ENCODE measurements at places on chromosomes 5 and 9.

DNA sequence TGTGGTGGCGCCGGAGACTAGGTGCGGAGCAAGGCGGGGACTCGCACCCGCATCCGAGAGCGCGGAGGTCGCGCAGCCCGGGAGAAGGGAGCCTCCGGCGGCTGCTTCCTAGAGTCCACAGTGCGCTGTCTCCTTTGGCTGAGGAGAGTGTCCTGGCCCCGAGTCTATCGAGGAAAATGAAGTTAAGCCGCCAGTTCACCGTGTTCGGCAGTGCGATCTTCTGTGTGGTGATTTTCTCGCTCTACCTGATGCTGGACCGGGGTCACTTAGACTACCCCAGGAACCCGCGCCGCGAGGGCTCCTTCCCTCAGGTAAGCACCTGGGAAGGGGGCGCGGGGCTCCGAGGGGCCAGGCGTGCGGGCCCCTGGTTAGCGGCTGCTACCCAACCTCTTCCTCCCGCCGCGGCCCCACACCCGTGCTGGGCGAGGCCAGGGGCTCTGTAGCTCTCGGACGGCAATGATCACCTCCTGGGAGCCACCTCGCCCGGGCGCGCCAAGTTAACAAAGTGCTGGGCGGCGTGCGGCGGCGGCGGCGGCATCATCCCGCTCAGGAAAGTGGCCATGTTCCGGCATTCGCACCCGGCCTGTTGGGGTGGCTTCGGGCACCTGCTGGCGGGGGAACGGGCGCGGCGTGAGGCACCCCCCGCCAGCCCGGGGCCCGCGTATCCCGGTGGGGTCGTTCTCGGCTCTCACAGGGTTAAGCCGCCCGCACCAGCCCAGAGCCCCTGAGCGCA lies 681 bp downstream of the MAN2A1 start:
- DNase-seq, result peak; percentile 23

DNA sequence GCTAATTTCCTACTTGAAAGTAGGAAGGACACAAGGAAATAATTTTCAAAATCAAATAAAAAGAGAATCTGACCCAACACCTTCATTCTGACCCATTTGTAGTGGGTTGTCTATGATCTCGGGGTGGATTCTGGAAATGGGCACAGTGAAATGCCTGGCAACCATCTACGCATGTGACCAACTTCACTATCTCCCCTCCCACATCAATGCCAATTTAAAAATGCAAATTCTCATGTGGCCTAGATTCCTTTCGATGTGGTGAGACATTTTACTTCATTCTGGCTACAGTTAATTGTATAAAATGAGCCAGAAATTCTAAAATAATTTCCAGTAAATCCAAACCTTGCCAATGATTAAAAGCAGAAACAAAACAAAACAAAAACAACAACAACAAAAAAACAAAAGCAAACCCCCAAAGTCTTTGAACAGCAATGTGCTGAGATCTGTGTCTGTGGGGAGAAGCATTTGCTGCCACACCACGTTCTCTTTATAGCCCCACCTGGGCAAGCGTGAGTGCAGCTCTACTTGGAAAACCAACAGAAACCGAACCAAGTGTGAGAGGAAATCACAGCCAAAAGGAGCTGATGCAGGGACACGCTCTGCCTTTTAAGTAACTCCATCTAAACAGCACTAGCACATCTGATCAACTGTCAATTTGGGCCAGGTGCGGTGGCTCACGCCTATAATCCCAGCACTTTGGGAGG lies 59.0 kb downstream of the USP20 start:
- no peak for DNase-seq

DNA sequence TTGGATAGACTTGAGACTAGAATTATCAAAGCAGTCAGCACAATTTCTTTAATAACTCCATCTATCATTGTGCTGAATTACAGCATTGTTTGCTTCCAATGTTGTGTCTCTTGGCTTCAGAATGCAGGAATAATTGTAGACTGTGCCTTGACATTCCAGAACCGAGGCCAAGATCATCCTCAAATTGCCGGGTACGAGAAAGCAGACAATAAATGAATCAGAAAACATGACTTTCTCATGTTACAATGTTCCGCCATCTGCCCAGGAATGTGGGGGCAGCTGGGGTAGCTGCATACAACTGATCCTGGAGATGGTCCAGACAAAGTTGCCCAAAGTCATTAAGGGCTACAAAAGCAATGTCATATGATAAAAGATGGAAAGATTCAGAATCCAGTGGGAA lies 206.2 kb upstream of the SGCD start:
- DNase-seq, result peak; percentile 72

DNA sequence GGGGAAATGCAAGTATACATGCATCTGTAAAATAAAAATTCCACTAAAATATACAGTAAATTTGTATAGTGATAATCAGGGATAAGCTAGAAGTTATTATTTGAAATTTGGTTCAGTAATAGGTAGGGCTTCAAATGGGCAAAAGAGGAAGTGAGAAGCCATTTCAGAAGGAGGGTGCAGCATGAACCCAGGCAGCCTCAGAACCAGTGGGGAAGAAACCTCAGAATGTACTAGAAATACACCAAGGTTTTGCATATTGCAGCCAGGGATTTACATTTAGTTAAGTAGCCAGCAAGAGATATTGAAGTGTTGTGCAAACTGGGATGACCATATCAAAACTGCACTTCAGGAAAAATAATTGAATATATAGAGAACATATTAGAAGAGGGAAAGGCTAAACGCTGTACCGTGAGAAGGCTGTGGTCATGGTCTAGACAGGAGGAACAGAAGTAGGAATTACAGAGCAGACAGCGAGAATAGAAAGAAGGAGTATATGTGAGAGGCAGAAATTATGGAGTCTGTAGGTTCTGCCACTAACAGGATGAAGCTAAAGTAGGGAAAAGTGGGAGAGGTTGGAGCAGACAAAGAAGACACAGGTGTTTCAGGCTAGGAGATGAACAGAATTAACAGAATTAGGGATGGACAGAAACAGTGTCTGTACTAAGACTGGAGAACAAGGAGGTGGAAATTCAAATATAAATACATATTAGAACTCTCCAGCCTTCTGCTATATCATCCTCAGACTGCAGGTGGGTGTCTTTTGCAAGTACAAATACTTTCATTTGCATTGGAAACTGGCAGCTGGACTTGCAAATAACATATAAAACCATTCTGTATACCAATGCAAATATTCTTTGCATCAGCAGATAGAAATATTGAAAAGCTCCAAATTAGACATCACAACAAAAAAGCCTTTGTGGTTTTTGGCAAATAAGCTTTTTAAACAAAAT lies 335.6 kb downstream of the ZNF608 start:
- peak; percentile 25 for DNase-seq

- DNase-seq, result no peak
Measured at GRCh38 chr9:23743036-23743435, 83.0 kb downstream of the ELAVL2 start.

- peak; percentile 81 for DNase-seq
Measured at GRCh38 chr5:80128141-80128540, 93.0 kb downstream of the THBS4 start.

DNA sequence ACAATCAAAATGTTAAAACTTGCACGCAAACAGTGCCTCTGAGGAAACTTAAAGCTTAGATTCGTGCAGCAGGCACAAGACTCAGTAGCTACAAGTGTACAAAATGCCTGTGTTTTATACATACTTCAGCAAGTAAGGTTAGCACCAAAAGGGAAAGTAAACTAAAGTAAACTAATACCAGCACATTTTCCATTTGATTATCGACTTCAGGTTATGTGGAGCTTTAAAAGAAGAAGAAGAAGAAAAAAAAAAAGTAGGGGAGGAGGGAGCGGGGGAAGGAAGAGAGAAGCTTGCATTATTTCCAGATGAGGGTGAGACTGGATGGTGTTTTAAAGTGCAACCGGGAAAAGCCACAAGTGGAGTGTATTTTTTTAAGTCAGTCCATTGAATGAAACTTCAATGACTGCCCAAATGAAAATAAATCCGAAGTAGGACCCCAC lies 596 bp upstream of the ADAMTS6 start:
- peak; percentile 59 for DNase-seq

GRCh38 chr5:132473668-132474067 lies 16.9 kb downstream of the IRF1 start:
- no peak for DNase-seq

GRCh38 chr9:105083256-105083655 lies 155.3 kb upstream of the ABCA1 start:
- no peak for DNase-seq

GRCh38 chr9:21155501-21155900 lies 11.0 kb downstream of the IFNA21 start:
- peak; percentile 10 for DNase-seq

DNA sequence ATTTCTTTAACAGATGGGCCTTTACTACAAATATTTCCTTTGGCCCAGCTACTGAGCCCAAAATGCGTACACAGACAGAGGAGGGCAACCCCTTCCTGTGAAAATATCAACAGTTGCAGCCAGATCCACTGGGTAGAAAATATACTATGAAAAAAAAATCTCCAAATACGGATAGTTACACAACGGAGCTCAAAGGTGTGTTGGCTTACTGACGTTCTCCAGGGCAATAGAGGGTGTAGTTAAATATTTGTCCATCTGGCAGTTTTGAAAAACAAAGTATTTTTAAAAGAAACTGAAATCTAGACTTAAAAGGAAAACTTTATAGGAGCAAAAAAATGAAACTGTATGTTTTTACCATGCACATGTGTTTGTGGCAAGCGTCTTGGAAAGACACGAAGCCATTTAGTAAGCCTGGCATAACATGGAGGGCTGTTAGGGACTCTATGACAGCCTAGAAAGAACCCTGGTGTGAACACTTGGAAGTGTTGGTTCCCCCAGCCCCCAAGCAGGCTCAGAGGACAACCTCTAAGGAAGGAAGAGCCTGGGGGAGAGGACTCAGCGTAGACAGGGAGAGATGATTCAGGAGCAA lies 157.8 kb upstream of the TRPM3 start:
- no peak for DNase-seq

- DNase-seq, result no peak
Measured at GRCh38 chr5:56085193-56085592, 90.4 kb upstream of the IL6ST start.

- no peak for DNase-seq
Measured at GRCh38 chr9:135705376-135705775, 3.4 kb downstream of the KCNT1 start.

- DNase-seq, result peak; percentile 44
Measured at GRCh38 chr5:93151121-93151520, 429.9 kb downstream of the NR2F1-AS1 start.

GRCh38 chr9:21465859-21466518 lies 16.1 kb downstream of the IFNE start:
- DNase-seq, result peak; percentile 69

DNA sequence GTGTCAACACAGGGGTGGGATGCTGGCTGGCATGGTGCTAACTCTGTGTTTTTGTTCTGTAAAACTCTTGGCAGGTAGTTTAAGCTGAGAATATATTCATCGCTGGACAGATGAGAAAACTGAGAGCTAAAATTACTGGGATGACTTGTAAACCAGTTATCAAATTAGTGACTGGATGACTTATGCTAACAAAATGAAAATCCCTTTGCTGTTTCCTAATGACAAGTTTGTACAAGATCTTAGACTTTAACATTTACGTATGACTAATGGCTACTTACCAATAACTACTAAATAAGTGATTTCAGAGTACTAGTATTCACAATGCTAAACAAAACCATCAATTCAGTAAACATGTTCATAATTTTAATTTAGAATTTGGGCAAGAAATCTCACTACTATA lies 854.8 kb upstream of the ARRDC3 start:
- DNase-seq, result no peak

GRCh38 chr5:39843767-39844166 lies 419.0 kb upstream of the DAB2 start:
- no peak for DNase-seq

DNA sequence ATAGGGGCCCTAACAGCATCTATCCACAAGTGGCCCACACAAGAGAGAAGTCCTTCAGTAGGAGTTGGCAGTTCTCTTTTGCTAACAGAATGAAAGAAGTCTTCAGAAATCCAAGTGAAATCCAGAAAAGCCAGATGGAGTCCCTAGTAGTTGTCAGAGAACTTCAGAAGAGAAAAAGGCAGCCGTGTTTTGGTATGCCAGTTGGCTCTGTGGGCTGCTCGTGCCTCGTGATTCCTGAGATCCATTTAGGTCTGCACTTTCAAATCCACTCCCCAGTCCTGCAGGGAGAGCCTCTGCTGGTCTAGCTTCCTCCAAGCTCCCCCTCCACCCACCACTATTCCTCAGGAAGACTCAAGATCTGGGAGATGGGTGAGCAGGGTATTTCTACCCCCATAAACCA lies 69.0 kb downstream of the CFAP90 start:
- DNase-seq, result no peak

DNA sequence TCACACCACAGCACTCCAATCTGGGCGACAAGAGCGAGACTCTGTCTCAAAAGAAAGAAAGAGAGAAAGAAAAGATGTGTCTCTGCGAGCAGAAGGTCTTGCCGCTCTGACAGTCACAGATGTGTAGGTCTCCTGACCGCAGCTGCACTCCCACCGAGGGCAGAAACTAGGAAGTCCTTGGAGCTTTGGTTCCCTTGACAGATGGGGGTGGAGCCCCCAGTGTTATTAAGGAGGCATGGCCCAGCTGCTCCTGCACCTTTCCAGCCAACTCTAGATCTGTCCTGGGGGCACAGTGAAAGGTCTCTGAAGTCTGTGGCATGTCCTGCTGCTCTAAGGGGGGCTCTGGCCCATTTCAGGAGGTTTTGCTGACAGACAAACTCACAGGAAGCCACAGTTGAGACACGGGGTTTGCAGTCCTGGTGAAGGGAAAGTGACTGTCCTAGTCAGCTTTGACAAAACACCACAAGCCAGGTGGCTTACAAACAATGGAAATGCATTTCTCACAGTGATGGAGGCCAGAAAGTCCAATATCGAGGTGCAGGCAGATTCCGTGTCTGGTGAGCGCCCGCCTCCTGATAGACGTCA lies 9.0 kb upstream of the DIPK1B start:
- DNase-seq, result no peak

DNA sequence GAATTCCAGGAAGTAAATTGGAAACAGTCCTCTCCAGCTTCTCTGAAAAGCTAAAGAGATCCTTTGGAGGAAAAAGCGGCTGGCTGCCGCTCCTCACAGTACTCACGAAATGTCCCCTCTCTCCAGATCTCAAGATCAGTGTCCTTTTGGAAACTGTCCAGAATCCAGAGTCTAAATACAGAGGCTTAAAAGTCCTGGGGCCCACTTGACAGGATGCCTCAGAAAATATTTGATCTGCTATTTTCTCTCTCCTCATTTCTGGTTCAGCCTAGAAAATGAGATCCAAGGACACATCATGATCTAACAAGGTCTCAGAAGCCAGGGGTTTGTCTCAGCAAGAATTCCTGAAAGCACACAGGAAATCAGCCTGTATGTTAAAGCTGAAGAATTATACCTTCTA lies 7.2 kb downstream of the C1QTNF2 start:
- peak; percentile 21 for DNase-seq

DNA sequence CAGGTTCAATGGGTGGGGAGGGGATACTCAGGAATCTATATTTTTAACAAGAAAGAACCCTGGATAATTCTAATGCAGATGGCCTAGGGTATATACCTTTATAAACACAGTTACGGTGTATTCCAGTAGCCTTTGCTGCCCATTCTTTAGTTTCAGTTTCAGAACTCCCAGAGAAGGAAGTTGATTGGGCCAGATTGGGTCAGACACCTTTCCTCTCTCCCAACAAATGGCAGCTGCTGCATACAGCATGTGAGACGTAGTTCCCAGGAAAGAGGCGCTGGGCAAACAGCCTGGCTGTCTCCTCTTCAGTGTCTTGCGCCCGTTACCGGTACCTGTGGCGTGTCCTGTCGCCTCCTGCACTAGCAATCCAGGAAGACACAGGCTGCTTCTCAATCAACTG lies 20.4 kb downstream of the ACO1 start:
- DNase-seq, result no peak

- peak; percentile 79 for DNase-seq
Measured at GRCh38 chr5:159209438-159210209, at the start of gene RNF145. TSS of gene RNF145 (minus strand) at chr5:159209553. CDS start at chr5:159203617, 5,936 bp downstream.
